Cerebellar nuclear complex (tissue), 1 donor: ENCODE measurements at places on chromosomes 13 and 19.

DNA sequence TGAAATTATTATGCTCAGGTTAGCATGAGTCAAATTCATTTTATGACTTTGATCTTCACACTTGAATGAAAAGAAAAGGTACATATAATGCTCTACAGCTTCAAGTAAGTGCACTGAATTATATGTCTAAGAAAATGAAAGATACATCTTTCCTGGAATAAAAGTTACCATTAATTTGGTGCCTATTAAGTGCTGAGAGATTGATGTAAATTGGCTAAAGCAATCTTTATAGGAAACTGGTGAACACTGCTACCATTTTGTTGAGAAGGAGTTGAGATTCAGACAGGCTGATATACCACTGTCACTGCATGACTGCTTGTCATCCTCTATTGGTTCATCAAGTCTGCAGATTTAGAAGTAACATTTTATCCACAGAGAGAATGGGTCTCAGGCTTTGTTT, 416.8 kb upstream of the SPRY2 start:
- no peak for DNase-seq

DNA sequence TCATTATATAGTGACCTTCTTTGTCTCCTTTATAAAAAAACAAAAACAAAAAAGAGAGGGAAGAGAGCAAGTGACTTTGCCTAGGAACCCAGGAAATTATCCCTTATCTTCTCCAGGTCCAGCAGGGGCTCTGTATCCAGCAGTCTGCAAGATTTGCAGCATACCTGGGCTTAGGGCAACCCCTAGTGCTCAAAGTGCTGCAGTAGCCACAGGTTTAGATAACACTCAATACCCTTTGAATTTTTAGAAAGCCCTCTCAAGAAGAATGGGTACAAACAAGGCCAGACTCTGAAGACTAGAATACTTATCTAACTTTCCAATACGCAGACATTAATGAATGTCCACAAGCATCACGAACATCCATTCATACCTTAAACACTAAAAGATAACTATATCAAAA, 43.2 kb downstream of the CCNA1 start:
- no peak for DNase-seq

- no peak for DNase-seq
These were observed 407.7 kb downstream of the LMO7 start for GRCh38 chr13:76043874-76044273.

- no peak for DNase-seq
These were observed 8.0 kb upstream of the NLRP7 start for GRCh38 chr19:54955376-54955775.
